ENCODE measurements at places on chromosomes 12 and 14.

- DNase-seq: peak; percentile 66
Observed at GRCh38 chr14:56659964-56660551, 80.5 kb downstream of the TMEM260 start.

DNA sequence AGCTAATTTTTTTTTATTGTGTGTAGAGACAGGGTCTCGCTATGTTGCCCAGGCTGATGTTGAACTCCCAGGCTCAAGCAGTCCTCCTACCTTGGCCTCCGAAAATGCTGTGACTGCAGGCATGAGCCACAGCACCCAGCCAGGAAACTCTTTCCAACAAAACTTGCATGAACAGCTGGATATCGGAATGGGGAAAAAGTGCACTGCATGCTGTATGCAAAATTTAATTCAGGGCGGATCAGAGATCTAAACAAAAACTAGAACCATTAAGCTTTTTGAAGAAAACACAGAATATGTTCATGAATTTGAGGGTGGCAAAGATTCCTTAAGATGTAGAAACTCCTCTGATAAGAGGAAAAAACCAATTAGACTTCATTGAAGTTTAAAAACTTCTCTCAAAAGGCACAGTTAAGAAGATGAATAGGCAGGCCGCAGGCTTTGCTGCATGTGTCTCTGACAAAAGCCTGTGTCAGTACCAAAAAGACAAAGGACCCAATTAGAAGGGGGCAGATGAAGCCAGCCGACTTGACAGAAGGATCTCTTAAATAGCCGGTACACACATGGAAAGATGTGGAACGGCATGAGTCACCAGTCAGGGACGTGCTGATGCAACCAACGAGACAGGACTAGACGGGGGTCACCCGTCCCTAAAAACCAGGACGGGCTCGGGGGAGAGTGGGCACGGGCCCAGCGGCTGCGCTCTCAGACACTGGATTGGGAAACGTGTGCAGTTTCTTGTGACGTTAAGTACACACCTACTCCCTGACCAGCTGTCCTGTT is 34.8 kb upstream of the MMP17 start:
- peak; percentile 71 for DNase-seq

DNA sequence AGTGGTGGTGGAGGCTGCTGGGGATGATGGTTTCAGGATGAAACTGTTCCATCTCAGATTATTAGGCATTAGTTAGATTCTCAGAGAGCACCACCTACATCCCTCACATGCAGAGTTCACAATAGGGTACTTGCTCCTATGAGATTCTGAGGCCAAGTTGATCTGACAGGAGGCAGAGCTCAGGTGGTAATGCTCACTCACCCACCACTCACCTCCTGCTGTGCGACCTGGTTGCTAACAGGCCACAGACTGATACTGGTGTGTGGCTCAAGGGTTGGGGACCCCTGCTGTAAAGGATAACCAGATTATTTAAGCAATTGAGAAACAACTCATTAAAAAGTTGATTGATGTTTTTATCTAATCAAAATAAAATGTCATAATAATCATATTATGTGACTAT is 248.5 kb downstream of the RERGL start:
- DNase-seq: no peak

GRCh38 chr14:81018251-81018650 is 62.8 kb downstream of the TSHR start:
- peak; percentile 10 for DNase-seq

GRCh38 chr12:103908877-103909276 is 21.3 kb upstream of the HSP90B1 start:
- peak; percentile 69 for DNase-seq

DNA sequence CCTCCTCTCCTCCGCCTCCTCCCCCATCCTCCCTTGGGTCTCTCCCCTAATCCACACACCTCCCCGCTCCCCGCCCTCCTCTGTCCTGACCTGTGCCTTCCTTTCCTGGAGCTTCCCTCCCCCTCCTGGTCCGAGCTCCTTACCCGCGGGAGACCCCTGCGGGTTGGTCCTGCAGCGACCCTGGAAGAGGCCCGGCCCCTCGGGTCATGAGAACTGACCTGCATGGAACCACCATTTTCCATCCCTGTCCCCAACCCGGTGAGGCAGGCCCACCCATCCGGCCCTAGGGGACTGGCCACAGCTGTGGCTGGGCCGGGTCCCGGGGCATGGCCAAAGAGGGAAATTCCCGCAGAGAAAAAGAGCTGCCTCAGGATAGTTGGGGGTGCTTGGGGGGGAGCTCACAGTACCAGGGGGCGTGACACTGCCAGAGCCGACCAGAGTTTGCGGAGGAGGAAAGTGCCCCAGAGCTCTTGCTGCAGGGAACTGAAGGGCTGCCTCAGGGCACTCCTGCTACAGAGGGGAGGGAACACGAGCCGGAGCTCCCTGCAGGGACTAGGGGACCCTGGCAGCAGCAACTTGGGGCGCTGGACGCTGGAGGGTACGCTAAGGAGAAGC is 613 bp downstream of the ARHGEF40 start:
- no peak for DNase-seq

DNA sequence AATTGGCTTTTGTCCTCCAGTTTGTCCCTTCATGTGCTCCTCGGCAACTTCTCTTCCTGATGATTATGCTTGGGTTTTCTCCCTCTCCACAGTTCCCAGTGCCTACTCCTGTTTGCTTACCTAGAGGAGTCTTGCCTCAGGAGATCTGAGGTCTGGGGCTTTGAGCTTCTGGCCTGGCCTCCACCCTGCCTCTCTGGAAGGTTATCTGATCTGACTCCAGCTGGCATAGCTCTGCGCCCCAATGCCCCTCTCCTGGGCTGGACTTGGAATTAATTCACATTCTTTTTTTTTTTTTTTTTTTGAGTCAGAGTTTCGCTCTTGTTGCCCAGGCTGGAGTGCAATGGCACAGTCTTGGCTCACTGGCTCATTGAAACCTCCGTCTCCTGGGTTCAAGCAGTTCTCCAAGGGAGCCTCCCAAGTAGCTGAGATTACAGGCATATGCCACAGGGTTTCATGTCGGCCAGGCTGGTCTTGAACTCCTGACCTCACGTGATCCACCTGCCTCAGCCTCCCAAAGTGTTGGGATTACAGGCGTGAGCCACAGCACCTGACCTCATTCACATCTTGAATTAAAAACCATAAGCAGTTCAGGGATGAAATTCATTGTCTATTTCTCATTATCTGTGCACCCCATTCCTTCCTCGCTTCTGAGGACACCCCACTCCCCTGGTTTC is 33.5 kb downstream of the CFL2 start:
- DNase-seq: no peak

DNA sequence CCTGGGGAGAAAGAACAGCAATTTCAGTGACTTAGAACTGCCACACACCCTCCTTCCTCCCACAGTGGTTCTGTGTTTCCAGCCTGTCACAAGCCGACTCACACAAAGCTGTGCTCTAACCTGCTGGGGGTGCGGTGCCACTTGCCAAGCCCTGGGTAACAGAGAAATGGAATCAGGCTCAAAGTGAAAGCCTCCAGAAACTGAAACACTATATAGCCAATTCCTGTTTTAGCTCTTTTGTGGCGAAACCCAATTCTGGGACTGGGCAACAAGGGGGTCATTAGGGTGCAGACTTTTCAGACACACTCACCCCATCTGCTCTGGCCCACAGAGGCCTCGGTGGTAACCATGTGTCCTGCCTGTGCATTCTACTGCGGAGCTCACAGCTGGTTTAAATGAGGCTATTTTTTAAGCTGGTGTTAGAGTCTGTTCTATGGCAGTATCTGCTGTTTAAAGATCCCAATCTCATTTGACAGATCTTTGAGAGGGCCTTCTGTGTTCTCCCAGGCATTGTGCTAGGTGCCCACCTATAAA is 15.2 kb upstream of the ACTR6 start:
- no peak for DNase-seq

GRCh38 chr12:18562531-18562930 is 175.3 kb downstream of the PLCZ1 start:
- DNase-seq: no peak

DNA sequence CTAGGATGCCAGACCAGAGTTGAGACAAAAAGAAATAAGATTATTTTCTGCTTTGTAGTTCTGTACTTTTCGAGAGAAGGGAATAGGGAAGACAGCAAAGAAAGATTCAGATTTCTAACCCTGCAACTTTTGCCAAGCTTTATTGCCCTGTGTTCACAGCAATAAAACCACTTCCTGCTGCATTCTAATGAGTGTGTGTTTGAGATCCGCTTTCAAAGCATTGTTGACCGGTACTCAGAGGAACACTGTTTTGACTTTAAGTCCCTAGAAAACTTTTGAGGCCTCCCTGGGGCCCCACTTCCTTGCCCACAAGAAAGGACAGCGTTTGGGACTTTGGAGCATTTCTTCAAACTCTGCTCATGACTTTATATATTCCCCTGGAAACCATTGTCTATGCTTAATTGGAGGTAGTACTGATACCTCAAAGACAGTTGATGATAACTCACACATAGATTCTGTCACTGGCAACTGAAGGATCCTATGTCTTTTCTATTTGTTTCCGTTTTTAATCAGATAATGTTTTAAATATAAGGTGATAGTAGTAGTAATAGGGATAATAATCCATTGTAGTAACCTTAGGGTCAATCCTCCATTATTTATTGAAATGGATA is 1.3 kb downstream of the RNASE6 start:
- no peak for DNase-seq

DNA sequence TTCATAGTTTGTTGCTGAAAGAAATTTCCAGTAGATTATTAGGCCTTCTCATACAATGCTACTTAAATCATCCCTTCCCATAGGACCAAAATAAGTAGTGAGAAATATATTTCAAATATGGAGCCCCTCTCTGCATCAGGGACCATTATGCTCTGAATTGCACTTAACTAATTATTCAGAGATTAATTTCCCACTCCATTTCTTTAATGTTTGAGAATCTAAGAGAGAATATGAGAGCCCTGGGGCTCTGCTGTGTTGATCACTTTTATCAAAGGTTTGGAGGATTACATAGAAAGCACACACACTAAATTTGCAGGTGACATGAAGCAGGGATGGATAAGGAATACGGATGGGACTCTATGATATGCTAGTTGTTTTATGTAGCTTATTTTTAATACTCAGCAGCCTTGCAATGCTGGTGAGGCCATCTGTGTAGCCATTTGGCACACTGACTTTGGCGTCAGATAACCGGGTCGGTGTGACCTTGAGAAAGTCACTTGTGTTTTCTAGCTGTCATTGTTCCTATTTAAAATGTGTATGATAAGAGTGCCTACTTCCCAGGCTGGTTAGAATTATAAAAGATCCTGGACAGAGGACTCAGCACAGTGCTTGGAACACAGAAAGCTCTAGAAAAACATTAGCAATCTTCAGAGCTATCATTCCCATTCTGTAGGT is 49.9 kb upstream of the FBXO21 start:
- DNase-seq: no peak

DNA sequence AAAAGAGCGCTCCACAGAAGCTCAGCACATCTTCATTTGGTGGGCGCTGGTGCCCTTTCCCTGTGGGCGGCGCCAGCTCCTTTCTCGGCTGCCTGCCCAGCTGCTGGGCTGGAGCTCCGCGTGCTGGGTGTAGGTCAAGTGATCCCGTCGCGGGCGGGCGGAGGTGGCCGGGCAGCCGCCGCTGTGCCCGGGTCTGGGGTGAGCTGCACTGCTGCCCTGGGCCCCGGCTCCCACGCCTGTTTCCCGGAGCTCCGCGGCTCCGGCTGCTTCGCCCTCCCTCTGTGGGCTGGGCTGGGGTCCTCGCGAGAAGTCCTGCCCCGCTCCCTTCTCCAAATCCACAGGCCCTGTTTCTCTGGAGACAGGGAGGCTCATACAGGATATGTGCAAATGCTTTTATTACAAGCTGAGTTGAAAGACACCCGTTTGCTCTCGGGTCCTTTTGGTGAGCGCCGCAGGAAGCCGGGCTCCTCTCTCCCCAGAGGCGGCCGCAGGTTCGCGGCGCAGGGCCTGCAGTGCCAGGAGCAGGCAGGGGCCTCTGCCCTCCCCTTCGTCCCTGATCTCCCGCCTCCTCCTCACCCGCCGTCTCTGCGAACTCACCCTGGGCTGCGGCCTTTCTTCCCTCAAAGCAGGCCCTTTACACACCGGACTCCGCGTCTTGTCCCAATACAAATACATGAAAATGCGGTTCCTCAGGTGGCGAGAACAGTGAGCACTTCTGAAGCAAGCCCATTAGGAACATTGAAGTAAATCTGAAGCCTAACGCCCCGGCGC is 67.8 kb upstream of the CAPRIN2 start:
- peak; percentile 82 for DNase-seq

GRCh38 chr12:10636611-10637010 is 23.2 kb upstream of the MAGOHB start:
- DNase-seq: no peak

All from astrocyte of the hippocampus (primary cell).